ENCODE measurements at places on chromosomes 5 and 9.
A peak's percentile ranks its signal among the peaks of the same experiment; 100 is the strongest.

DNA sequence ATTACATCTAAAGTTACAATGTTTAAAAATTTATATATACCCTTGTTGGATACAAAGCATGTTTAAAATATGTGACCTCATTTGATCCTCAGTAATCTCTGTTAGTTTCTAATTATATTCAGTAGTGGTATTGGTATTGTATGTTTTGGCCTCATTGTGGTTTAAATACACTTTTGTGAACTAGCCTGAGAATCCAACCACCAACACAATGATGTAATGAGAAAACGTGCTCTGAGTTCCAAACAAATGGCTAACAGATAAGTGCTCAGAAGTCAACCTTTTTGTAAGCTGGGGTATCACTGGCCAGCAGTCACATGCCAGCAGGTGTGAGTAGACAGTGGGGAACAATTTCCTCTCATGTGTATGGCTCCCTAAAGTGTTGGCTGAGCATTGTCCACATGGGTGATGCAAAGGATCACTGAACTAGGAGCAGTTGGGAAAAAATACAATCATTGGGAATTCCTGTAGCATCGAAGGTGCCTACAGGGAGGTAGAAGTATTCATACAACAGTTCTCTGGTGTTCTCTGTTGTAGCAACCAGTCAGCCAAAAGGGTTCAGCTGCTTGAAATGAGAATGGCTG, 56.1 kb downstream of the DOCK8 start:
- no peak for DNase-seq

DNA sequence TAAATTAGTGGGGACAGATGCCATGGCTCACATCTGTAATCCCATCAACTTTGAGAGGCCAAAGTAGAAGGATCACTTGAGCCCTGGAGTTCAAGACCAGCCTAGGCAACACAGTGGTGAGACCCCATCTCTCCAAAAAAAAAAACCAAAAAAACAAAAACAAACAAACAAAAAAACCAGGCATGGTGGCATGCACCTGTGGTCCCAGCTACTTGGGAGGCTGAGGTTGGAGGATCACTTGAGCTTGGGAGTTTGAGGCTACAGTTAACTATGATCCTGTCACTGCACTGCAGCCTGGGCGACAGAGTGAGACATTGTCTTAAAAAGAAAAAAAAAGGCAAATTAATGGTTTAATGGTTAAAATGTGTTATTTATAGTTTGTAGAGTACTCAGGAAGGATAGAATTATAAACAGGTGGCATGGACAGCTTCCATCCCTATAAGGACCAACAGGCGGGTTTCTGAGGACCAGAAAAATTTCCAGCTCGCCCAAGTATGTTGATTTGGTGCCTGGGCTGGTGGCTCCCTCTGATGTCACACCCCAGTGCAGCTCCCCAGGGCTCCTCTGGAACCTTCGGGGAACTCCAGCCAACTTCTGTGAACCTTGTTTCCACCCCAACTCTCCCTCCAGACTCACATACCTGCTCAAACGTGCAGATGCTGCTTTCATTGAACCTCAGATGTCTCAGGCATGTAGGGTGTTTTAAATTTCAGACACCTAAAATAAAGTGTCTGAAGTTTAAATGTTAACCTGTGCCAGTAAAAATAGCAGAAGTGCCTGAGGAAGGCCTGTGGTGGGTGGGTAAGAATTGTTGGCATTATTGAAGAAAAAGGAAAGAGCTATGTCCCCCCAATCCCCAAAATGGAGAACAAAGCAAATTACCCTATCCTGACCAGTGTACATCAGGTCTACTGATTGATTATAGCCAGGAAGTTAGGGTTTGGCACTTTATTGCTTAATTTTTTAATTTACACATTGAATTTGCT, 69.0 kb downstream of the TRIO start:
- DNase-seq: no peak

DNA sequence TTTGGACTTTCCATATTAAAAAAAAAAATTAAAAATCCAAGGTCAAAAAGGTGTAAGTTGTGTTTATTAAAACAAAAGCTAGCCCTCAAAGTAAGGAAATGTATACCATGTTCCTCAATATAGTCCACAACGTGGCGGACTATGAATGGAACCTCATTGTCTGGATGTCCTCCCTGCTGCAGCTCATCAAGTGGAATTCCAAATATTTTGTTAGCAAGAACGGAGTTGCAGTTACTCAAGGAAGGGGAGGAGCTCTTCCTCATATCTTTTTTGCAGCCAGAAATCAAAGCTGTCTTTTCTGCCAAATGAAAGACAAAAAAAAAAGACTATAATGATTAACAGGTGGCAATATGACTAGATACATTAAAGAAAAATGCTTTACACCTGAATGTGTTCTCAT, 14.0 kb downstream of the FAM13B start:
- no peak for DNase-seq

GRCh38 chr5:43357878-43358281, 44.7 kb upstream of the HMGCS1 start:
- no peak for DNase-seq

DNA sequence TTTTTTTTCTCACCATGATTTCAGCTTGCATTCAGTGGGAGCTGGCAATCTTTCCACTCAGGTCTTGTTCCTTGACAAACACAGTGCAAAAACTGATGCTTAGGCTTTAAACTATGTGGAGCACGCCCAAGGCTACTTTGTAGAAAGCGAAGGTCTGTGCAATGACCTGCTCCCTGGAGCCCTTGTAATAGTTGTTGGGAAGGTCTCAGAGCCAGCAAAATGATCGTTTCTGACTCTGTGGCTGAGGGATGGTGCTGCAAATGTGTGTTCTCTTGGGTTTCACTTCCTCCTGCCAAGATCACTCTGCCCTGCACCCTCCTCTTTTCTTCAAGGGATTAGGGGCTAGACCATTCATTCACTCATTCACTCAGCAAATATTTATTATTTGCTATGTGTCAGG, 249.7 kb upstream of the MAP3K1 start:
- DNase-seq: no peak

DNA sequence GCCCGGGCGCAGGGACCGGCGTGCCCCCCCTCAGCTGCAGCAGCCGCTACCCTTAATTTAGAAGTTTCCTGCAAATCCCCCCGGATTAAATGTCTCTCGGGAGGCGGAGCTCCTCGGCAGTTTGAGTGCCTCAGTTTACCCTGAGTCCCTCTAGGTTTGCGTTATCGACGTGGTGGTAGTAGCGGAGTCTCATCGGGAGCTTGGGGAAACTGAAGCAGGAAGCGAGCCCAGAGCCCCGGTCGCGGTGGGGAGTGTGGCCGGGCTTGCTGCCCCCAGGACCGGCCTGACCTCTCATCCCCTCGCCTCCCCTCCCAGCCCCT, 529 bp upstream of the TPM2 start:
- no peak for DNase-seq

DNA sequence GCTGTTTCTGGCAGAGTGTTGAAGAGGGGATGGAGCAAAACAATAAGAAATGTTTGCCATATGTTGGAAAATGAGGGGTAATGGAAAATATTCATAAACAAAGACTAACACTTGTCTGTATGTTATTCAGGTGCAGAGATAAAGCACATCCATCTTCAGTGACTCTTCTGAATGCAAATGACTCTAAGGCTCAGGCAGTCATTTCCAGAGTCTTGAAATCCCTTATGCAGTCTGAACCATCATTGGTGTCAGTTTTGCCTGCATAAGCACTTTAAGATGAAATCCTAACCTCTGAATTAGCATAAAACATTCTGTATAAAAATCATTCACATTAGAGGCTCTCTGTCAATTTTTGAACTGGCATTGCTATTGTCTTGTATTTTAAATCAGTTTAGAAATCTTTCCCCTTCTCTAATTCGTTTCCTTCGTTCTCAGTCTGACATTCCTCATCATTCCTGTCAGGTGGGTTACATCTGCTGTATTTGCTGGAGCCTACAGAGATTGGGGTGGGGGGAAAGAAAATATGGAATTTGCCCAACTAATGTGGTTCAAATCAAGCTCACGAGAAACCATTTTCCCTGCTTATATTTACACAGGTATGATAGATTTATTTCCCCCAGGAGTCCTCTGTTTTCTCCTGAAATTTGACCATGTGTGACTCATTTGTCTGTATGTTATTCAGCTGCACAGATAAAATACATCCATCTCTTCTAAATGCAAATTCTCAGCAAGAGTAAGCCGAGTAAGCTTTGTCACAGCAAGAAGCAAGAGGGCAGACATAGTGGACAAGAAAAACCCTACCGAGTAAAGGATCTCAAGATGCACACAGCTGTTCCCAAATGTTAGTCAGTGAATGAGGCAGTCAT, 31.6 kb downstream of the ENC1 start:
- no peak for DNase-seq

DNA sequence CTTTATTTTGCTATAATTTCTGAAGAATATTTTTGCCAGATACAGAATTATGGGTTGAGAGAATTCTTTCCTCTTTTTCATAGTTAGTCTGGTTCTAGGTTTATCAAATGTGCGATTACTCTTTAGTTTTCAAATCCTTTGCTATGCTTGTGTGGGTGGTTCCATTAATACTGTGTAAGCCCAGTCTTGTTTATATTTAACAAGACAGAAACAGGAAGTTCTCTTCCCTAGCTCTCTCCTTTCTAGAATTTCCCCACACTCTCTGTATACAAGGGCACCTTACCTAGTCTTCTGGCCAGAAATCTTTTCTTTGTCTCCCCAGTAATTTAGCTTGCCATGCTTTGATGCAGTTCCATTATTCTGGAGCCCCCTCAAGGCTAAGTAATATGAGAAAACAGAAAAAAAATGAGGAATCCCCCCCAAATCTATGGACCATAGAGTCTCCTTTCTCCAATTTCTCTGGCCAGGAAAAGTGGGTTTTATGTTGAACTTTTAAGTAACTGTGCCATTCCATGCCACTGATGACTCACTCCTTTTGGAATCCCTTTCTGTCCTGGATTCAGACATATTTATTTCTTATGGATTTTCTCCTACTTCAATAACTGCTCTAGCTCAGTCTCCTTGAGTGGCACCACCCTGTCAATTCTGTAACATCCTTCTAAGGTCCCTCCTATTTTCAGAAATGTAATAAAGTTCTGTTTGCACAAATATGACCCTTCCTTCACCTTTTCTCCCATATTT, 1714.1 kb downstream of the EFNA5 start:
- DNase-seq: peak; percentile 31

DNA sequence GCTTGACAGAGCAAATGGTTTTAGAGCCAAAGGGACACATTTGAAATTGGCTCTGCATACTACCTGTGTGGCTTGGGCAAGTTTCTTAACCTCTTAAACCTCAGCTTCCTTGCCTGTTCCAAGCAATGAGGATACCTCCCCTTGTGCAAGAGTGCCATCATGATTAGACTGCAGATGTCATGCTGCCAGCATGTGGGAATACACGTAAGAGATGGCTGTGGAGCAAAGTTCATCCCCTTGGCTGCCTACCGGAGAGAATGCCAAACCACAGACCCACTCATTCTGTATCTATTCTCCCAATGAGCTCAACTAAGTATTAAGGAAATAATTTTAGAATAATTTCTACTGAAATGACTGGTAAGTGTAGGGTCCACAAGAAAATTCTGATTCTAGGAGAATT, 101.3 kb downstream of the WDR41 start:
- DNase-seq: peak; percentile 15

- no peak for DNase-seq
Observed at GRCh38 chr9:9820436-9820835, 792.4 kb downstream of the PTPRD start.

DNA sequence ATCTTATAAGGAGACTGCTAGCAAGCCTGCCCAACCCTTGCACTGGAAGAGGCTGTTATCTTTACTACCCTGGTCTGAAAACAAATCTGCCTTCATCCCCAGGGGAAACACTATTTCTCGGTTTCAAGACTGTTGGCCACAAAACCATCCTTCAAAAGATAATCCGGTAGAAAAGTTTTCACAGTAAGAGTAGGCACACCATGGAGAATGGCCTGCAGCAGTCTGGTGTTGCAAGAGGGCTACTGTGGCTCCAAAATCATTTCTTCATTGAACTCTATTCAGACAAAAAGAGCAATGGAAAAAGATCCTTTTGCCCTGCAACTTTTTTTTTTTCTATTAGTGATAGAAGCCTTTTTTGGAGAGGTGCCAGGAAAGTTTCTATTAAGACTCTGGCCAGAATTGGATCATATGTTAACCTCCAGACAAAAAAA, 163.9 kb downstream of the ARHGEF28 start:
- no peak for DNase-seq

GRCh38 chr5:74252044-74252443, 388.5 kb downstream of the ENC1 start:
- DNase-seq: no peak

- DNase-seq: no peak
Observed at GRCh38 chr9:114511978-114512874, 7.0 kb upstream of the WHRN start.

DNA sequence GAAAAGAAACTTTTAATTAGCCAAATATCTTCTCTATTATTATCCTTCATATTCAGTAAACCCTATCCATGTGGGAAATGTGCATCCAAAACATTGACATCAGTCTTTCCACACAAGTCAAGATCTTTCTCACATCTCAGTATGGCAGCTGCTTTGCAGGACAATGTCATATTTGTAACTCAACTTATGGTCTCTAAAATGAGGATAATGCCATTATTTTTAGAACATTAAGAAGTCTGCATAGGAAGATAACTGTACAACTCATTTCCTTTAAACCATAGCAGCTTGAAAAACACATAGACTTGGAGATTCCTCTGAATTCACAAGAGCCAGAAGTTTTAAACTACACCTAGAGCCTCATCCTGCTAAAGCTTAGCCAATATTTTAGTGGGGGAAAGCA, 43.7 kb downstream of the MCTP1 start:
- no peak for DNase-seq
